NCI-H1694 (cell line): ENCODE measurements at places on chromosomes 11 and 22.

- no peak for DNase-seq
Measured at GRCh38 chr11:33557201-33557600, 143.4 kb downstream of the C11orf91 start.

- DNase-seq, result peak; percentile 71
Measured at GRCh38 chr11:76721755-76722677, 51.5 kb upstream of the LRRC32 start.

- no peak for DNase-seq
Measured at GRCh38 chr11:132030896-132031295, 660.5 kb downstream of the NTM start.

DNA sequence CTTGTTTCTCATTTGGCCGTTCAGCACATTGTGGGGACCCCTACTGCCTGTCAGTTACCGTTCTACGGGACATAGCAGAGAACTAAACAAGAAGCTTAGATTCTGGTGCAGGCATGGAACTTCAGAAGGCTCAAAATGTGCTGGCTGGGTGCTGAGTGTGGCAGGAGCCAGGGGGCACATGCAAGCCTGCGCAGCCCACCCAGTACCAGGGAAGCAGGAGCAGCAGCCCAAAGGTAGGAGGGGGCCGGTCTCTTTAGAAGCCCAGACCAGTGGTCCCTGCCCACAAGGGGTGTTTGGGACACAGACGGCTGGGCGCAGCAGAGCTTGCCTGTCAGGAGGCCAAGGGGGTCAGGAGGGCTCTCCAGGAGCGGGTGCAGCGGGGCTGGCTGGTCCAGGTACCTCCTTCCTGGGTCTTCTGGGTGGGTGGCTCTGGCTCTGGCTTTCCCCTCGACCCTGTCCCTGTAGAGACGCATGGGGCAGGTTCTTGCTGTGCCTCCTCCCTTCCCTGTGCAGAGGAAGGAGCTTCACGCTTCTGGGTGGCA is 2.2 kb downstream of the PTDSS2 start:
- DNase-seq, result no peak

DNA sequence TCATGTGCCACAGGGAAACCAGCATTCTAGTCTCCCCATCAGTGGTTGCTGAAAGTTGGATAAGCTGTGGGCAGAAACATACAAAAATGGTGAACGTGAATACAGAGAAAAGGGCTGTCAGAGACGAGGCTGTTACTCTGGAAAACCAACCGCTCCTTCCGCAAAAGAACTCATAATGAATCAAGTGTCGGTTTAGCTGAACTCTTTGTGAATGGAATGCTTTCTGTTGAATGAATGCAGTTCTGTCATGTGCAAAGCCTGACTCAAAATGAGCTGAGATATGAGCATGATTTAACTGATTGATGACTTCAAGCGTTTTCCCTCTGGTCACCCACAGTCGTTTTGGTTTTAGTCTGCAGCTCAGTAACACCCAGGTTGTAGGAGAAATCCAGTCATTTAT is 298.3 kb downstream of the ETS1 start:
- DNase-seq, result no peak

- DNase-seq, result no peak
Measured at GRCh38 chr11:119056421-119056999, 495 bp downstream of the HYOU1 start.

DNA sequence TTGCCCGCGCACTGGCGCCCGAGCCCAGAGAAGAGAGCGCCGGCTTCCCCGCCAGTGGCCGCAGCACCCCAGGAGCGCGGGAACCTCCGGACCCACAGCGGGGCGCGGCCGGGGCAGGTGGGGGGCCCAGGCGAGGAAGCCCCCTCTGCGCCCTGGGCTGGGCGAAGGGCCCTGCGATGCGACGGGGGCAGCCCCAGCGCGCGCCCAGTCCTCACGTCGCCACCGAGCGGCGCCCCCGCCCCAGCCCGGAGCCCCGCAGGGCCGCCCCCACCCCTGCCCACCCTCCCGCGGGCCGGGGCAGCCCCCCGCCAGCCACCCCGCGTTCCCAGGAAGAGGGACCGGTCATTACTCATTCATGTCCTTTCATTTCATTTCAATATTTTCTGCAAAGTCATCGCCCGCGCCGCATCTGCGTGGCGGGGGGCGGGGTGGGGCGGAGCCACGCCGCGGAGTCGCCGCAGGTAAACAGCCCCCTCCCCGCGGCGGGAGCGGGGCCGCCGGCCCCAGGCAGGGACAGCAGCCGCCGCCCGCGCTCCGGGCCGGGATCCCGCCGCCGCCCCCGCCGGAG is 673 bp upstream of the PANX2 start:
- DNase-seq, result no peak

GRCh38 chr22:48359613-48359965 is 1468.1 kb downstream of the BRD1 start:
- no peak for DNase-seq

- no peak for DNase-seq
Measured at GRCh38 chr11:118258410-118258809, 5.7 kb downstream of the MPZL2 start.

DNA sequence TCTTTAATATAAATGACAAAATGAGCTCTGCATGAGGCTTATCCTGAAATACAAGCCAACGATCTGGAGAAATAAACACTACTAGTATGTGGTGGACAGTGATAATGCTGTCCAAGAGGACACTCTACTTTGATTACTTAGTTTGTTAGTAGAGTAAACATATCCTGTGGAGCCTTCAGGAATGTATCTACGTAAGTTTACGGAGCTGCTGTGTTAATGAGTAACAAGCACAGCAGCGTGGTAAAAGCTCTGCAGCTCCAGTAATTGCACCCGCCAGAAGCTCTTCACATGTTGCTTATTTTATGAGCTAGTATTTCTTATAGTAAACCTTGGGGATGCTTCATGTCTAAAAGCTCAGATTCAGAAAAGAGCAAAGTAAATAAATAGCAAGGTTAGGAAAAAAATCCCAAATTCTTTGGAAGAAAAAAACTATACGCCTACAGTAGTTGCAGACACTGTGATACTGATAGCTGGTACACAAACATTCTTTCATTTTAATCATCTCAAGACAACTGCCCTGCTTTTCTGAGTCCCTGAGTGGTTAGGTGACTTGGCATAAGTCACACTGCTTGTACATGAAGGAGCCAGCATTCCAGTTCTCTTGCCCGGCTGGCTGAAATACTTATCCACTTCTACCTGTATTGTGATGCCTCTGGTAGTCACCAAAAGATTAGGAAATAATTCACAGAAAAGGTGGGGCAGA is 32.7 kb upstream of the CCDC34 start:
- DNase-seq, result no peak

GRCh38 chr22:48664586-48664985 is 1163.1 kb downstream of the BRD1 start:
- no peak for DNase-seq

DNA sequence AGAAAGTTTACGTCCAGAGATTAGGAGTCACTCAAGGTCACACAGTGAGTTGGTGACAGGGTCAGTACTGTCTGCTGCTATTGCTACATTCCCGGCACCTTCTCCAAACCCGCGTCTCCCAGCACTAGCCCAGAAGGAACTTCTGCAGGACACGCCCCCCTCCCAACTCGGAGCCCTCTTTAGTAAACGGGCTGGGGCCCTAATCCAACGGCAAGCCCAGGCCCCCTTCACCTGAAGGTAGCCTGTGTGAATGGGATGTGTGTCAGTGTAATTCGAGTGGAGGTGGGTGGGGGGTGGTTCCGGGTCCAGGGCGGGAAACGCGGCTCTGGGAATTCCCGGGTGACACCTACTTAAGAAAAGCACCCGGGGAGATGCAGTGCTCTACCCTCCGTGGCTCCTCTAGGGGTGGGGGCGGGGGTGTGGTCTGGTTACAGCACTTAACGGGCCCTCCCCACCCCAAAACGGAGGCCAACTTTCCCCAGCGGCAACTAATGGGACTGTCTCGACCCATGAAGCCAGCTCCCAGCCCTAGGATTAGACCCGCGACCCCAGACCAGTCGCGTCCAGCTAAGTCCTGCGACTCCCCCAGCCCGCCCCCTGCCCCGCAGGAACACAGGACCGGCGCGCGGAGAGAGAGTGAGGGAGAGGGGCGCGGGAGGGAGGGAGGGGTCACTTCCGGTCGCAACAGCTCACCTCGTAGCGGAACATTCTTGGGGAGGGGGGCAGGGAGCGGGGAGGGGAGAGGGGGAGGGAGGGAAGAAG is 468 bp downstream of the PATL1 start:
- no peak for DNase-seq

DNA sequence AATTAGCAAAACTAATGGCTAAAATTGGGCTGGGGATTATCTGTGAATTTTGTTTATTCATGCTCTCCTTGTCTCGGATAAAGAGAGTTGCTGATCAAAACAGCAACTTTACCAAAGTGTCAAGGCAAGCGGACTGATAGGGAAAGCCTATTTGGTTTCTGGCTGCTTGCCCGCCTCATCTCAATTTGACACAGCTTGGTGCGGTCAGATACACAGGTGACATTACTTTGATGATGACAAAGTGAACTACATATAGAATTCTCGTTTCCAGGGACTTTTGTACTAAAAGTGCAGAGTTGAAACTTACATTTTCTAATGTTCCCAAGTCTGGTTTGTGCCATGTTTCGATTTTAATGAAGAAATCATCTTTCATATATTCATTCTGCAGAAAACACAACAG is 22.8 kb downstream of the PITPNB start:
- no peak for DNase-seq

DNA sequence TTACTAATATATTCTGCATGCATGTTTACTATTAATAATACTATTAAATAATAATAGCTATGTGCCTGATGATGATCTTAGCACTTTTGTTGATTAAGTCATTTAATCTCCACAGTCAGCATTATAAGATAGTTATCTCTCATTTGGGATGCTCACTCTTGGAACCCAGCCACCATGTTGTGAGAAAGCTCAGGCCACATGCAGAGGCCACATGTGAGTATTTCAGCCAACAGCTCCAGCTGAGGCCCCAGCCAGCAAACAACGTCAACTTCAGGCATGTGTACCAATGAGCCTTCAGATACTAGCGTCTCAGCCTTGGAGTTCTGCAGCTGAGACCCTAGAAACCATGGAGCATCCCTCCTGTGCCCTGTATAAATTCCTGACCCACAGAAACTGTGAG is 798.1 kb upstream of the LRRC4C start:
- DNase-seq, result no peak

DNA sequence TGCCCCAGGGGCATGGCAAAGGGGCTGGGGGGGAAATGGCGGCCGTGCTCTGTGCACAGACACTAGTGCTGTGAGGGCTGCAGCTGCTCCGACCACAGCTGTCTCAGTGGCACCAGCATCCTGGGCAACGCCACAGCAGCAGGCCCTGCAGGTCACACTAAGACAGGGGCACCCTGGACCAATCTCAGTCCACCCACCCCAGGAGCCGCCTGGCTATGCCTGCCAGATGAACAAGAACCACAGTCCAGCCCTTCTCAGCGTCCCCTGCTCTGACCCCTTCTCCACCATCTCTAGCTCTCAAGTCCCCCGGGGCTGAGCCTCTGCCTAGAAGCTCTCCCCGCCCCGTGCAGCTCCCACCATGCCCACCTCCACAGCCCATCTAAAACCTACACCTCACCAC is 16.5 kb downstream of the TUBGCP6 start:
- no peak for DNase-seq

- no peak for DNase-seq
Measured at GRCh38 chr11:47399860-47400767, 8.3 kb upstream of the SLC39A13 start.

DNA sequence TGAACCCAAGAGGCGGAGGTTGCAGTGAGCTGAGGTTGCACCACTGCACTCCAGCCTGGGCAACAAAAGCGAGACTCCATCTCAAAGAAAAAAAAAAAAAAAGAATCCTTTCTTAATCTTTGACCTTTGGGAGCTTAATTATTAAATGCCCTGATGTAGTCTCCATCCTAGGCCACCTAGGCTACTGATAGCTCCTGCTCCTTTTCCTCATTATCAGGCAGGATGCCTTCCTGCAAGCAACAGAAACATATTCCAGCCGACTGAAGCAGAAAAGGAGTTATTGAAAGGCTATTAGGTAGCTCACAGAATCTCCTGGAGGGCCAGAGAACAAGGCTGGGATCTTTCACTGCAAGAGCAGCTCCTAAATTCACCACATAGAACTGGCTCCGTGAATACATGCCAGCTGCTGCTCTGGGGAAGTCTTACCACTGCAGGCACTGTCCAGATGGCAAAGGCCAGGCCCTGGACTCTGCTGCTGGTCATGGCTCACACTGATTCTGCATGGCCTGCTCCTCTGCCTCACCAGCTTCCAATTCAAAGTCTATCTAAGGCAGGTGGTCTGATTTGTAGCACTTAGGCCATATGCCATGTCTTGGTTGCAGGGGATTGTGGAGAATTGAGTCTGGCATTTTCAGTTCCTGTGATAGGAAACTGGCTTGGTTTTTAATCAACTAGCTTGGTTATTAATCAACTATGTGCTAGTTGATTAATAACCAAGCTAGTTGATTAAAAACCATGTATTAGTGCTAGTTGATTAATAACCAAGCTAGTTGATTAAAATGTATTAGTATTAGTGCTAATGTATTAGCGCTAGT is 26.0 kb upstream of the POLD3 start:
- DNase-seq, result no peak

DNA sequence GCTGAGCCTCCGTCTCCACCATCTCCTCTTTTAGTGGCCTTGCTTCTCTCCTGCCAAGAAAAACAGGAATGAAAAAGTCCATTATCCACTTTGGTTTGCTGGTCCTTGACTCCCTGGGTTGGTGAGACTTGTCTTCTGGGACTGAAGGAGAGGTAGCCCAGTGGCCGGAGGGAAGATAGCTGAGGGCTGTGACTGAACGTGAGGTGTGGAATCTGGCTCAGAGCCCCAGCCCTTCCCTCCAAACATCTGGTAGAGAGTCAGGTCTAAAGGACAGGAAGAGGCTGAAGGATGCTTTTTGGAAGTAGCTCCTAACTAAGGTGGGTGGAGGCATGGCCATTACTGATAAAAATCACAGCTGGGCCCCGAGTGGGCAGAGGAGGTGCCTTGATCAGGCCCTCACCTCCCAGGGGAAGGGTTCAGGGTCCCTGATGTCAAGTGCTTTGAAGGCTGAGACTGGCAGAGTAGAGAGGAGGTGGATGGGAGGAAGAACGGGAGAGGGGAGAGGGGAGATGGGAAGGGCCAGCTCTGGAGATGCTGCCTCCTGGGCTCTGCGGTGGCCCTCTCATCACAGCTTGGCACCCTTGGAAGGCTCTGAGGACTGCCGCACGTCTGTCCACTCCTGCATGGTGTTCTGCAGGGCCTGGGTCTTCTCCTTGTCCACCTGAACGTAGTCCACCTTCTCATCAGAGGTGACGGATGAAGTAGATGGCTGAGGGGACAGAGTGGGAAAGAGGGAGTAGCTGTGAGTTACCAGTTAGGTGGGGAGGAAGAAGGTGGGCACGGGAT is 30.2 kb downstream of the USP35 start:
- no peak for DNase-seq

- no peak for DNase-seq
Measured at GRCh38 chr11:68988491-68988890, 7.7 kb upstream of the MRGPRD start.
